ENCODE measurements at places on chromosomes 12 and 14.
A peak's percentile ranks its signal among the peaks of the same experiment; 100 is the strongest.

- no peak for DNase-seq
Observed at GRCh38 chr12:55666508-55666907, 29.8 kb downstream of the OR10P1 start.

GRCh38 chr14:104856869-104857860, 7.9 kb upstream of the CEP170B start:
- DNase-seq: no peak

GRCh38 chr12:98446060-98446459, 69.3 kb upstream of the TMPO start:
- no peak for DNase-seq

- peak; percentile 49 for DNase-seq
Observed at GRCh38 chr14:103091041-103091882, 3.3 kb upstream of the EXOC3L4 start.

GRCh38 chr12:52903285-52903854, 1.5 kb downstream of the KRT8 start:
- DNase-seq: peak; percentile 82

DNA sequence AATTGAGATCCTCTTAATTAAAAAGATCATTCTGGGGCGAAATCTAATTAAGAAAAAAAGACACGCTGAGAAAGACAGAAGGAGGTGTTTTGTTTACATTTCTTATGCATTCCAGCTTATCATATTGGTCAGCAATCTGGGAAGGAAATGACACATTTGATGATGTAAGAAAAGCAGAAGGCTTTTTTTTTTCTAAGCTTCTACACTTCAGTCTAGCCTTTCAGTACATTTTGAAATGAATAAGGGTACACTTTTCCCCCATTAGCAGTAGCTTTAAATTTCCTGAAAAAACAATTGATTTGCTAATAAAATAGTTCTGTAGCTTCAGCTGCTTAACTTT, 5.9 kb upstream of the GSC start:
- DNase-seq: no peak

- no peak for DNase-seq
Observed at GRCh38 chr12:67927324-67927723, 61.9 kb upstream of the IFNG-AS1 start.

DNA sequence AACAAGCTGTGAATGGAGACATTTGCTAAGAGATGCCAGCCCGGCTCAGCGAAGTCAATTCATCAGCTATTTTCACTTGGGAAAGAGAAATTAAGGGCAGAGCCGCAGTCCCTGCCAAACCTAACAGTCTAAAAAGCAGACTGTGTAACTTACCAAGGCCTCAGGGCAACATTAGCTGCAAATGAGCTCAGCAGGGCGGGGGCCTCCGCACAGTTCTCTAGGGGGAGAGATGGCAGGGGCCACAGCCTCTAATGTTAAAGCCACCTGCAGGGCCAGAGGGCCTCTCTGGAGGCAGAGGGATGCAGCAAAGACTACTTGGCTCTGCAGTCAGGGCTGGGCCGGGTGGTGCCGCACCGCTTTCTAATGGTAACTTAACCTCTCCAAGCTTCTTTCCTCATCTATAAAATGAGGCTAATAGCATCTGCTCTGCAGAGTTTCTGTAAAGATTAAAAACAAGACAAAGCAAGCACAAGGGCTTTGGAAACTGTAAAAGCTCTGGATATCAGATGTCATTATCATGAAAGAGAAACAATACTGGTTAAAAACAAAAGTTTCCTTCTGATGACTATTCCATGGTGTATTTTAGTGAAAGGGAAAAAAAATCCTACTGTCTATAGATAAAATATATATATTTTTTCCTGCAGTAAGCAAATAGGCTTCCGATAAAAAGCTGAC, 13.4 kb upstream of the GPRC5A start:
- DNase-seq: no peak

DNA sequence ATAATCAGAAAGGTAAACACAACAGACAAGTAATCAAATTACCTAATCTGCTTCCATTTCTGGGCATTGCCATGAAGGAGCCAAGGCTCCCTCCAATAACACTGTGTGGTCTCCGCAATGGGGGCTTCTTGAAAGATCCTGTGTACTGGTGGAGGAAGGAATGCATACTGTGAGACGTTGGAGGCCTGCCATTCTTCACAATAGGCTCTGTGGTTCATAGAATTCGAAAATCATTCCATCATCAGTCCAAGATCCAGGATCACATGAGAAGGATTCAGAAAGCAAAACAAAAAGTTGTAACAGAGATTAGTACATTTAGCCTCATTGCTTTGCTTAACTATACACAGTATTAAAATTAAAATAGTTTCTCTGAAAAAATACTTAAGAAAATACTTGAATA, 76.3 kb downstream of the CDK17 start:
- DNase-seq: no peak

GRCh38 chr12:49706351-49707127, 666 bp downstream of the FMNL3 start:
- no peak for DNase-seq

GRCh38 chr12:53236443-53237111, 4.6 kb upstream of the RARG start:
- no peak for DNase-seq

DNA sequence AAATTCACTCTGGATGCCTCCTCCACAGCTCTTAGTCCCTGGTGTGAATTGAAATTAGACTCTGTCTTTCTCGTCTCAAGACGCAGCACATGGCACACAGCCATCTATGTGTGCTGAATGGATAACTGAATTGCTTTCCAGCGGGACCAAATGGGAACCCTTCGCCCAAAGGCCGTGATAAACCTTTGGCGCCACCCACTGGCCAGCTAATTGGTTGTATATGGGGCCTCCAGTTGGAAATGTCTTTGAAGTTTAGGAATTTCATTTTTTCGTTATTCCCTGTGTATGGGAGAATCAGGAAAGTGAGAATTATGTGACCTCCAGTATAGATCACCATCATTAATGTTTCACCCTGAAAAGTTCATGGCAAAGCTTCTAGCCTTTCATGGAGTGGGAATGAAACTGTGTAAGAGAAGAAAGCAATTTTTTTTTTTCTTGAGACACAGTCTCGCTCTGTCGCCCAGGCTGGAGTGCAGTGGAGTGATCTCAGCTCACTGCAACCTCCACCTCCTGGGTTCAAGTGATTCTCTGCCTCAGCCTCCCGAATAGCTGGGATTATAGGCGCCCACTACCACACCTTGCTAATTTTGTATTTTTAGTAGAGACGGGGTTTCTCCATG, 9.8 kb upstream of the HSP90AA1 start:
- peak; percentile 43 for DNase-seq

- no peak for DNase-seq
Observed at GRCh38 chr12:44775901-44776300, 100.2 kb downstream of the NELL2 start.

GRCh38 chr12:86719381-86719780, 463.2 kb upstream of the MGAT4C start:
- no peak for DNase-seq

GRCh38 chr12:103397536-103397935, 98.2 kb downstream of the C12orf42 start:
- DNase-seq: no peak

GRCh38 chr12:123897221-123897620, 75.4 kb downstream of the CCDC92 start:
- no peak for DNase-seq

GRCh38 chr12:27818401-27818918, 38.4 kb upstream of the MANSC4 start:
- no peak for DNase-seq

GRCh38 chr12:121581686-121582429, 1.0 kb upstream of the KDM2B start:
- no peak for DNase-seq

GRCh38 chr12:133080368-133081158, at the start of gene ZNF140:
ZNF140 (plus strand) TSS chr12:133080923; CDS start chr12:133081321, 398 bp downstream.
- peak; percentile 96 for DNase-seq

GRCh38 chr12:101599311-101599710, 4.5 kb downstream of the MYBPC1 start:
- DNase-seq: no peak

DNA sequence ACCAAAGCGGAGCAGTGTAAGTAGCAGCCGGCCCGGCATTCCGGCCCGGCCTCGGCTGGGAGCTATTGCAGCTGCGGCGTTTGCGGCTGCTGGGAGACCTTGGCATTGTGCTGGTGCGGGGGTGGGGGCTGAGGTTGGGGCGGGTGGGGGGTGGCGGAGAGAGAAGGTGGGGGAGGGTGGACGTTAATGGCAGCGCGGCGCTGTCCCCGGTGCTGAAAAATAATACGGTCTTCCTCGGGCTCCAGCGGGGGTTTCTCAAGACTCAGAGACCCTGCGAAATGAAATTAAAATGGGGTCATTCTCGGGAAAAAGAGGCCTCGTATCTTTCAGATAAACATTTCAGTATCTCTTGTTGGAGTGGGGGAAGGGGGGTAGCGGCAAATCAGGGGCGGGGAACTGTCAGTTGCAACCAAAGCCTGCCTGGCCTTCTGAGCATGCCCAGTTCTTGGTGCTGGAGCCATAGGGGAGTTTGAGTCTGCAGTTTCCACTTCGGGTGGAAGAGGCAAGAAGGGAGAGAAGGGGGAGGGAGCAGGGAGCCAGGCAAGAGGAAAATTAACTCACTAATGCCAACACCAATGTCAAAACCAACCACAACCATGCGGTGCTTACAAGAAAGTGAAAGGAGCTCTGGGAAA, 414 bp downstream of the UNC79 start:
- DNase-seq: peak; percentile 70

GRCh38 chr14:47730296-47730695, 54.9 kb upstream of the MDGA2 start:
- DNase-seq: no peak

- no peak for DNase-seq
Observed at GRCh38 chr12:56408799-56409417, 40.3 kb downstream of the TIMELESS start.

- no peak for DNase-seq
Observed at GRCh38 chr14:94381149-94382030, 7.0 kb downstream of the SERPINA1 start.

- no peak for DNase-seq
Observed at GRCh38 chr12:123280971-123281370, 9.3 kb upstream of the CDK2AP1 start.

DNA sequence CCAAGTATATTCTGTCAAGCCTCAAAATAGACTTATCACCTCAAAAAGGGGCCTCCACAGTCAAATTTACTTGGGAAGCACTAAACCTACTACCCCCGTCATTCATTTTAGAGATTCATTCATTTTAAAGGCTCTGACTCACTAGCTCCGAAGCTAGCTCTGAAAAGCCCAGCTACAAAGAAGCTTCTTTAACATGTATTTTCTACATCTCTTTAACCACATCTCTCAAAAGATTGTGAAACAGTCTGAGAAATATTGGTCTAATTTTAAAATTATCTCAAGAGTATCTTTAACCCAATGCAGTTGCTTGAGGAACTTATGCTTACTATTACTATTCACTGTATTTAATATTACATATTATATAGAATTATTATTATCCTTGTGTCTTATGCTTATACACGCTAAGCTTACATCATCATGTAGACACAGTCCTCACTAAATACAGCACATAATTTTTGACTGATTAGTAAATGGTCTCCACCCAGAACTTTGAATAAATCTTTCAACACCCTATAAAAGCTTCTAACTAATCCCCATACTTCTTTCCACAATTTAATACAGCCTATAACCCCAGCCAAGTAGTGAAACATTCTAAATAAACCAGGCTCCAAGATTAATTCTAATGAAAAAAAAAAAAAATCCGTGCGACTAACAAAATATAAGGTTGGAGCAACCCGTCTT, 7.8 kb downstream of the NT5DC3 start:
- DNase-seq: no peak

DNA sequence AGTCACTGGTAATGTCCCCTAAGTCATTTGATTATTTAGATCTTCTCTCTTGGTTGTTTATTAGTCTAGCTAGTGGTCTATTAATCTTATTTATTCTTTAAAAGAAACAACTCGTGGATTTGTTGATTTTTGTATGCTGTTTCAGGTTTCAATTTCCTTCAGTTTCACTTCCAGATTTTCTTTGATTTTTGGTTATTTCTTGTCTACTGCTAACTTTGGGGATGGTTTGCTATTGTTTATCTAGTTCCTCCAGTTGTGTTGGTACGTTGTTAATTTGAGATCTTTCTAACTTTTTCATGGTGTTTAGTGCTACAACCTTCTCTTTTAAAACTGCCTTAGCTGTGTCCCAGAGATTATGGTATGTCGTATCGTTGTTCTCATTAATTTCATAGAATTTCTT, 18.5 kb upstream of the CD69 start:
- no peak for DNase-seq

DNA sequence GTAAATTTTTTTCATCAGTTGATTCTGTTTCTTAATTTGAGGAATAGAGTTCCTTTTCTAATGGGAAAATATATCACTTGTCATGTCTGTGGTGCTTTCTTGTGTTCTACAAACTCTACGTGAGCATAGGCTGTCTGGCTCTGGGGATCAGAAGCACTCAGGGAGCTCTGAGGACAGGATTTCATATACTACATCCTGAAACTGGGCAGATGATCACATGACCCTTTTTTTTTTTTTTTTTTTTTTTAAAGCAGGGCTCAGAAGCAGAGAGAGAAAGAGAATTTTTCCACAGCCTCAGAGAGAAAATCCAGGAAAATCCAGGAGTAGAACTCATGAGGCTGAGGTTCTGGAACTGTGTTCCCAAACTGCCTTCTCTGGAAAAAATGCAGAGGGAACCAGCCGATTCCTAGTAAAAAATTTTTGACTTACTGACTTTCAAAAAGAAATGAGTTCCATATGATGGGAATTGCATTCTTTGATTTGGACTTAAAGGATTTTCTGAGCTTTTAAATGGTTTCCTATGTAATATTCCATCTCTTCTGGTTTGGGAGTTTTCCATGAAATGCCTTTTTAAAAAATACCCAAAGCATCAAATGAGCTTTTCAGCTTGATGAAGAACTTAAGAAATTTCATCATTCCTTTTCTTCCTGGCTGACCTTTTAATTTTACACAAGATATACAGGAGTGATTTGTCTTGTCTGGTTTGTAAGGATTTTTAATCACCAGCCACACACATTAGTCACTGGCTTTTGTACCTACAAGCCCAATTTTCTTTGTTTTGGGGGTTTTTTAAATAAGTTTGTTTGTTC, 183.1 kb upstream of the HIF1A start:
- DNase-seq: no peak

- no peak for DNase-seq
Observed at GRCh38 chr14:90781876-90782275, 34.4 kb downstream of the TTC7B start.

DNA sequence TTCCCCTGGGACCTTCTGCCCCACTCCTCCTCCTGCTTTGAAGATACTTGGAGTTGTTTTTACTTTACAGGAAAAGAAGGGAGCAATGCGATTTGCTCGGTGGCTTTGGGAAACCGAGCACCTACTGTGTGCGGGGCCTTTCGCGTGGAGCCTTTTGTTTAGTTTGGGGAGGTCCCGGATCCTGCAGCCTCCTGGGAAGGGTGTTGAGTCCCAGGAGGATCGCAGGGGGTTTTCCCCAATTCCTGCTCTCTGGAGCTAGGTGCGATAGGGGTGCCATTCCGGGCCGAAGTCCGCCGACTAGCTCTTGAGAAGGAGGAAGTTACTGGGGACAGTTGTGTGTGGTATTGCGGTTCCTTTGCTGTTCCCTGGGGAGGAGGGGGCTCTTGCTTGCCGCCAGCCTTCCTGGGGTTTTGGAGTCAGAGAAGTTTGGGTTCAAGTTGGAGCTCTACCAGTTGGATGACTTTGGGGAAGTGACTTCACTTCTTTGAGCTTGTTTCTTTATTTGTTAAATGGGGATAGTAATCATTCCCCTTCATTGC, 1.1 kb downstream of the BRI3BP start:
- DNase-seq: peak; percentile 10

- no peak for DNase-seq
Observed at GRCh38 chr14:90193925-90194324, 62.4 kb upstream of the PSMC1 start.

Data from NCI-H510A (cell line).